NCI-H2227 treated with DMSO at 0.1 percent for 48 hours (cell line): ENCODE measurements at places on chromosomes 5 and 9.

- no peak for DNase-seq
These were observed 376.3 kb upstream of the ACTBL2 start for GRCh38 chr5:57858905-57859304.

GRCh38 chr9:129141066-129142041, 30.1 kb downstream of the PTPA start:
- DNase-seq = no peak

DNA sequence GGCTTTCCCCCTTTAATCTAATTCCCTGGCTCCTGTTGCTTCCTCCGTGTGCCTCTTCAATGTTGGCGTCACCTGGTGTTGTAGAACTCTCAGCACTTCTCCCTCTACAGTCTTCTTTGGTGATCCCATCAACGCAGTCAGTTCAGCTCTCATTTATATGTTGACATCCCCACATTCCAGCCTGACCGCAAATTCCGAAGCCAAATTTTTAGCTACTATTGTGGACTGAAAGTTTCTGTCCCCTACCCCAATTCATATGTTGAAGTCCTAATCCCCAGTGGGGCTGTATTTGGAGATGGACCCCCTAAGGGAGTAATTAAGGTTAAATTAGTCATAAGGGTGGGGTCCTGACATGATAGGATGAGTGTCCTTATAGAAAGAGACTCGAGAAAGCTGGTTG, 210.6 kb upstream of the ADAMTSL1 start:
- DNase-seq = no peak

- DNase-seq = no peak
These were observed 48.7 kb downstream of the DNAJC21 start for GRCh38 chr5:34977934-34978613.

GRCh38 chr5:73821003-73821402, 195.0 kb downstream of the ARHGEF28 start:
- DNase-seq = no peak

DNA sequence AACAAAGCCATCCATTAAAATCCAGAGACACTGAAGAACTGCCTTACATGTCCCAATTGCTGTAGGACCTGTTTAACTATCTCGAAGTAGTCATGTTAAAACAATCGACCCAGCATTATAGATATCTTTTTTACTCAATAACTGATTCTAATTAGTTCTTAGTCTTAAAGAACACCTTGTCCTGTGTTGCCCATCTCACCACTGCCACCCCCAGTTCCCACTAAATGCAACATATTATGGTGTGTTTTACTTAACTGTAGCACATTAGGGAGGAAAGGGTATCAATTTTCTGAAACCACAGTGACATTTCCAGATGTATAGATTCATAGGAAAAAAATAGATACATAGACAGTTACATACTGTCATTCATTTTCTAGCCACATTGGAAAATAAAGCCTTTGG, 221.2 kb downstream of the MEF2C start:
- no peak for DNase-seq

DNA sequence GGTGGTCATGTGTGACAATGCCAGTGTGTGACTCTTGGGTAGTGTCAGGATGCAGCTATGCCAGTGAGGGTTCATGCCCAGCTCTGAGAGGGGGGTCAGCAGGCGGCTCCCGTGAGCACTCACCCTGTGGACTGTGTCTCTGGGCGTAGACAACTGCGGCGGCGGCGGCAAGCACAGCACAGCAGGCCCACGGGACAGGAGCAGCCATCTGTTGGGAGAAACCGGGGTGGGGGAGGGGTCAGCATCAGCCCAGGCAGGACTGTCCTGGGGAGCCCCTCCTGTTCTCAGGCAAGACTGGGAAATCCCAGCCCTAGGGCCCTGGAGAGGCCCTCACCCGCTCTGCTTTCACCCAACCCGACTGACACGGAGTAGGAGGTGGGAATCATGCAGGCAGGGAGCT, 20.8 kb downstream of the CNTFR start:
- DNase-seq = no peak

- no peak for DNase-seq
These were observed 47.3 kb downstream of the MED27 start for GRCh38 chr9:132032238-132032950.

DNA sequence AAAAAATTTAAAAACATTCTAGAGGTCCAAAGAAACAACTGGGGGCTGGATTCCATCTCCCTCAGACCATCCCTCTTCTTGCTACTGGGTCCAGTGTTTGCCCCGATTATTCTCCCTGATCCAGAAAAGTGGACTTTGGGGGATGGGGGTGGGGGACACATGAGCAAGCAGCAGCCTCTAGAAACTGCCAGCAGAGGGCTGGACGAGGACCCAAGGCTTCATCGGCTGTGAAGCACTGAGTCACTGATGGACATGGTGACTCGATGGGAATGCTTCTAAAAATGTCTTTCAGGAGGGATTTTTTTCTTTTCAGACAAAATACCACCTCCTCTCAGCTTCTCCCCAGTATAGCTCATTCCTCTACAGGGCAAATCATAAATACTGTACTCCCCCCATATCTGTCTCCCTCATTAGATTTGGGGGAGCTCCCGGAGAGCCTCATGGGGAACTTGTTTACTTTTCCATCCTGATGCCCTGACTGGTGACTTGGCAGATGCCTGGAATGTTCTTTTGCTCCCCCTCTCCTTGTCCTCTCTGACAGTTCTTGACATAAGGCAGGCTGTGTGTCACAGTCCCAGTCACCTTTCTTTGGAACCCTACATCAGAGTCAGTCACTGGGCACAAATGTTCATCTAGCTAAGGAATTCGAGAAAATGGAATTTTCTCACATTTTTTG, 67.2 kb upstream of the STC2 start:
- no peak for DNase-seq

DNA sequence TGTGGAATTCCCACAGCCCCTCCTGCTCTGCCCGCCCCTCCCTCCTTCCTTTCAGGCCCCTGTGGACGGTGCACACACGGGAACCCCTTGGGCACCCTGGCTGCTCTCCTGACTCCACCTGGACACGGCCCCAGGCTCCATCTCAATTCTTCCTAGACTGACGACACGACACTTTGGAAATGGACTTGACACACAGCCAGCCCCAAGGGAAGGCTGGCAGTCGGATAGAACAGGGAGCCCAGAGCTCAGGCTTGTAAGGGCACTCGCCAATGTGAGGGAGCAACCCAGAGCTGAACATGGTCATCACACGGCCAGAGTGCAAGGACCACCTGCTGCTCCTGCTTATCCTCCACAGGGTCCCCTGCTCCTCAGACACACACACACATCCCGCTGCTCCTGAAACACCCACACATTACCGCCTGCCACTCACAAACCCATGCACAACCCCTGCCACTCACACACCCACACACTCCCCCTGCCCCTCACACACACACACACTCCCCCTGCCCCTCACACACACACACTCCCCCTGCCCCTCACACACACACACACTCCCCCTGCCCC, 8.9 kb downstream of the SLC9A3 start:
- DNase-seq = no peak

DNA sequence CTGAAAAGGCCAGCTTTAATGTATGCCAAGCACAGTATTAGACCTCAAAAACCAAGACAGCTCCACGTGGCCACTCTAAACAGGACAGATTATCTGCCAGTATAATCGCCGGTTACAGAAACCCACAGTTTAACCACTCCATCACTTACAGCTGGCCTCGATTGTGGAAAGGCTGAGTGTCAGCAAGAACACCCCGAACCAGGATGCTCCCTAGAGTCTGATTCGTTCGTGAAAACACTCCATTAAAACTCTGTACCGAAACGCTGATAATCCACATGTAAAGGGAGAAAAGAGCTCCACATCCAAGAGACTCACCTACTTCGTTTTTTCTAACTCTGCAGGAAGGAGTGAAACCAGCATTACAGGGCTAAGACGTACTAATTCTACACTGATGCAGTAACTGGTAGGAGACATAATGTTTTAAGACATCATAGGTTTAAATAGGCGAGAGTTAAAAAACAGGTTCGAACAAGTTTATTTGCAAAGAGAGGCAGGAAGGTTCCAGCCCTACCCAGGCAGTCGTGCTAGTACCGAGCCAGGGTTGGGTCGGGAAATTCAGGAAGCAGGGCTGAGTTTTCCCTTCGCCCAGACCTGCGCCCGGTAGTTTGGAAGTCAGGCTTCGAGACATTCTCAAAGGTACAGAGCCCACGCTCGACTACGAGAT, 949 bp downstream of the SERINC5 start:
- DNase-seq = no peak

DNA sequence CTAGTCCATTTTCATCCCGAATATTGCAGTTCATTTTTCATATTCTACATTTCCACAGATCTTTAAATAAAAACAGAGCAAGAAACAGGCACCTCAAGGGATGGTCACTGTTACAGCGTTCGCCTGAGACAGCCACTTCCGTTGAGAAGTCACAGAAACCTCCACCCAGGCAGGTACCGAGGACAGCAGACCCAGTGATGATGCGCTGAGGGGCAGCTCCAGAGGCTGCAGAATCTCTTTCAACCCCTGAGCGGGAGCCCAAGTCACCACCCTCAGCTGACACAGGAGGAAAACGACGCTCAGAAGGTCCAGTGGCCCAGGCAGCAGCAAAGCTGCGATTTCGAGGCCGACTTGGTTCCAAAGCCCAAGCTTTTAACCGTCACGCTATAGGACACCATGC, 32.8 kb downstream of the ABO start:
- DNase-seq = no peak

DNA sequence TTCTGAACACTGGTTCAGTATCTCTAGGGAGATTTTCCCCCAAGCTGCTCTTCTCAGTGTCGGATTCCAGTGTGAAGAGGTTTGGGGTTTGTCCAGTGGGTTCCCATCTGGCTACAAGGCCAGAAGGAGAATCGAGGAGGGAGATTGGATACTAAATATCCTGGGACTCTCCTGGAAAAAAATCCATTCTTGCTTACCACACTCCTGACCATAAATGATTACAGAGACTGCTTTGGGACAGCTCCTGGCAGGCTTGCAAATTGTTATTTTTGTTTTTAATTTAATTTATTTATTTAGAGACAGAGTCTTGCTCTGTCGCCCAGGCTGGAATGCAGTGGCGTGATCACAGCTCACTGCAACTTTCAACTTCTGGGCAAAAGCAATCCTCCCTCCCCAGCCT, 4.7 kb upstream of the SUSD1 start:
- DNase-seq = no peak

DNA sequence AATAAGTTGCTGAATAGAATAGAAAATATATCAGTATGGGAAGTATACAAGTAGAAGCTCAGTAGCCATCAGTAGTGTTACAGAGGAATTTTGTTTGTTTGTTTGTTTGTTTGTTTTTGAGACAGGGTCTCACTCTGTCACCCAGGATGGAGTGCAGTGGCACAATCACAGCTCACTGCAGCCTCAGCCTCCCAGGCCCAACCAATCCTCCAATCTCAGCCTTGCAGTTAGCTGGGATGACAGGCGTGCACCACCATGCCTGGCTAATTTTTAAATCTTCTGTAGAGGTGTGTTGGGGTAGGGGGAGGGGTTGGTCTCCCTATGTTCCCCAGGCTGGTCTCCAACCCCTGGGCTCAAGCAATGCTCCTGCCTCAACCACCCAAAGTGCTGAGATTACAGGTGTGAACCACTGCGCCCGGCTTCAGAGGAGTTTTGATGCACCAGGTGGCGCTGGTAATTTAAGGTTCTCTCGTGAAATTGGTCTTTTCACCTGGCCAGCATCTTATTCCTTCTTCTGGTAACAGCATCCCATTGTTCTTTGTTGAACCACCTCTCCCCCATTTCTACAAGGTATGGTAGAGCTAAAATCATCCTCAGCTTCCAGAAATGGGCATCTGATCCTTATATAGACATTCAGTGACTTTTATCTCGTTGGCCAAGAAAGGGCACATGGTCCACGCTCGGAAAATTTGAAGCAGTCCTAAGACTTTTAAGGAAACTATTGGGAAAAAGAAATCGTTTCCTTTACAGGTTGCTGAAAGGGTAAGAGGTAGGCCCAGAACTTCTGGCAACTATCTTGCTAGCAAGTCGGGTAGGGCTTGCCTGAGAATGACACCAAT, 157.1 kb downstream of the ARRDC3 start:
- DNase-seq = no peak

DNA sequence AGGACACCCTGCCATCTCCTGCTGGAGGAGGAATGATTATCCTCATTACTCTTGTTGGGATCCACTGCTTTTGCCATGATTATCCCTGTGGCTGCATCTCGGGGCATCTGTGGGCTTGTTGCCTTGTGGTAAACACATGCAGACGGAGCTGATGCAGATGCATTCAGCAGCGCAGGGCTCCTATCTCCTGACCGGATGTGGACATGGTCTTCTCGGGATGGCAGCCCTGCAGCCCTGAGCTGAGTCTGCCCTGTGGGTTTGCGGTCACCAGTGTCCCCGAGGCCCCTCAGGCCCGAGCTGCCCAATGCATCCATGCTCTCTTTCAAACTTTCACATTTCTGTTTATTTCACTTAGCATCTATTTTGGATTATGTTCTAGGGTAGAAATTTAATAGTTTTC, 250.4 kb upstream of the IRX1 start:
- DNase-seq = no peak

GRCh38 chr5:168916852-168917251, 337.7 kb upstream of the PANK3 start:
- DNase-seq = no peak

DNA sequence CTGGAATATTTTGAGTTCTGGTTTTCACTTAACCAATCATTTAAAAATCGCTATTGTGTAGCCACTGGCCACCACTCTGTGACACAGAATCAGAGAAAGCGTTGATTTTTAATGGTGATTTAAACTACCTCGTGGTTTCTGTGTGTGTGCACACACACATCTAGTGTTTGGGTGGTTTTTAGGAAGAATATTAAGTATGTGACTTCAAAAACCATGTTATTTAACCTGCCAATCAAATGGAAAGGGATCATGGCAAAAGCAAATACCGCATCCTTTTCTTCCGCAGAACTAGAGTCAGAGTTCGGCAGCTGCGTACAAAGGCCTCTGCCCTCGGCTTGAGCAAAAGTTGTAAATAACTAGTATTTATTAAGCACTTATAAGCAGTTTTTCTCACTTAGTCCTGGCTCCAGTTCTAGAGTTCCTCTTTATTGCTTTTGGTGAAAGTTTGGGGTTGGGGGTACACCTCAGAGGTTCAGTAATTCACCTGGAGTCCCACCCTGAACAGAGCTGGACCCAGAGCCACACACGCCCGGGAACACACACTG, 40.6 kb downstream of the HABP4 start:
- DNase-seq = no peak

GRCh38 chr9:136979769-136980587, 2.7 kb downstream of the PTGDS start:
- DNase-seq = no peak
